ENCODE measurements at places on chromosomes 7 and 10. TPM values are rescaled to one million over a fixed set of nuclear protein-coding genes. Genes with fewer than 3 reads are reported as not detected.

FAM25A gene
- total RNA-seq, result not detected

IGF2BP3 gene
- total RNA-seq, result 63.3 TPM

- DNase-seq, result no peak
Measured at GRCh38 chr10:103835096-103836050, 20.0 kb downstream of the SH3PXD2A start.

GRCh38 chr7:155168597-155169480 is 98.7 kb downstream of the HTR5A start:
- no peak for DNase-seq

DNA sequence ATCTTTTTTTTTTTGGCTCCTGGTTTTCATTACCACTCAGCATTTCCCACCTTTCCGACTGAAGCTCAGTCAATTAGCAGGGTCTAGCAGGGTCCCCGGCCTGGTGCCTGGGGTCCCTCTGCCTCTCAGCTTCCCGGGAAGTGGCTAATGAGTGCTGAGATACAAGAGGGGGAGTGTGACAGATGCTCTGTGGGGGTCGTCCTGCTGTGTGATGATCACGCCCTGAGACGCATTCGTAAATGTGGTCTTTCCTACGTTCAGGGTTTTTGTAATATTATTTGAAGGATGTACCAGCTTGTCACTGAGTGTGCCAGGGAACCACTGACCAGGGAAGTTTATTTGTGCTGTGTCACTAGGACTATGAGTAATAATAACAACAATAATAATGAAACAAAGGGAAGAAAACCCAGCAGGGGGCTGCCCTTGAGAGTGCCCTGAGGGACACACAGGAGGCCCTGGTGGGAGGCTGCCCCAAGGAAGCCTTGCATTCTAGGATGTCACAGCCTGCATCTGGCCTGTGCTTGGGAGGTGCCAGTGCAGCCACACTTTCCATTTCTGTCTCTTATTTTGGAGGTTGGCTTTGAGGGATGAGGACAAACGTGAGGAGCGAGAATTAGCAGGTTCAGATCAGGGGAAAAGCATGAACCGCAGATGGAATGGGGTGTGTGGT is 337.8 kb downstream of the ADARB2 start:
- no peak for DNase-seq

- DNase-seq, result no peak
Measured at GRCh38 chr7:21596801-21597200, 54.0 kb downstream of the DNAH11 start.

Measured in LHCN-M2 (cell line).